Fibroblast of the aortic adventitia (primary cell): ENCODE measurements at places on chromosomes 2 and 18. TPM values are rescaled to one million over a fixed set of nuclear protein-coding genes. Genes with fewer than 3 reads are reported as not detected.

Gene RESP18
- not detected in 2 replicates for total RNA-seq

Gene HOXD13
- total RNA-seq = not detected in 2 replicates

Gene DQX1
- total RNA-seq = 0.27 TPM in 1 of 2 replicates, not detected in the other

GRCh38 chr2:210611466-210611865, 55.1 kb downstream of the CPS1 start:
- no peak for DNase-seq

DNA sequence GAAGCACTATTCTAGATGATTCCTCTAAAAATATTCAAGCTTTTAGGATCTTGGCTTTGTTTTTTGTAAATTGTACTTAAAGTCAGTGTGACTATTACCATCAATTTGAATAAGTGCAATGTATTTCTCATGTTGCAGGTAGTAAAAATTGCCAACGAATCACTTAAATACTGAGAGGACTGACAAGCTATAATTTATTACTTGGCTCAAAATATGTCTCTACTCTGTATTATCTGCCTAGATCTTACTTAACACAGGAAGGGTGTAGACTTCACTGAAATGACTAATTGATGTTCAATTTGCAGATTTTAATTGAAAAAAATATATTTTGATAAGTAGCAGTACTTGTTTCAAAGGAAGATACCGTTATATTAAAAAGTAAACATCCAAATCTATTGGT, 202.3 kb downstream of the SLC8A1 start:
- DNase-seq = no peak

- DNase-seq = no peak
Measured at GRCh38 chr2:98212092-98213000, 125.4 kb downstream of the VWA3B start.
